ENCODE measurements at places on chromosomes 4 and X. TPM values are rescaled to one million over a fixed set of nuclear protein-coding genes. Genes with fewer than 3 reads are reported as not detected.

EGF gene
- 15.0 TPM for total RNA-seq

ARSD gene
- 7.4 TPM for total RNA-seq

MUC7 gene
- total RNA-seq = not detected

EDA gene
- 7.7 TPM for total RNA-seq

TLR2 gene
- total RNA-seq = 1.2 TPM

DNA sequence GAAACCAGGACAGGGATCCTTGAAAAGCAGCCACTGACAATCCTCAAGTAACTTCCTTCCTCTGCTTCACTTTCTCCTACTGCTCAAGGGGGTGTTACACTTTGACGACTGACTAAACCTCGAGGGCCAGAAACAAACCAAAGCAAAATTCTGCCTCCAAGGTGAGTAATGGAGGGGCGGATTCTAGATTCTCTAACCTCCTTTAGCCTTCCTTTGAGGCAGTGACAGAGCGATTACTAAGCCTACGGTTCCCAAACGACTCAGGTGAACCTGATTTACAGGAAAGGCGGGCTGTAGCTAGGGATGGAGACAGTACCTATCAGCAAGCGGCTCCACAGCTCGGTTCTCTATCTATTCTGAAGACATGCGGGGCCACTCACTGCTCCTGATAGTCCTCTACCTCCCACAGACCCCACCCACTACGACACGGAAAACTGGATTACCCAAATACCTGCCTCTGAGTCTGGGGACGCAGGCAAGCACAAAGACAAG lies 487 bp downstream of the TBCK start:
- DNase-seq = no peak

- no peak for DNase-seq
Measured at GRCh38 chrX:68794461-68794860, 34.4 kb upstream of the EFNB1 start.

GRCh38 chr4:175806727-175807126 lies 5.3 kb downstream of the GPM6A start:
- DNase-seq = no peak

GRCh38 chr4:3335385-3335784 lies 42.6 kb downstream of the RGS12 start:
- no peak for DNase-seq

GRCh38 chrX:49039598-49040375 lies 3.4 kb downstream of the TFE3 start:
- peak; percentile 62 for DNase-seq

- no peak for DNase-seq
Measured at GRCh38 chrX:108216405-108216804, 124.8 kb downstream of the ATG4A start.

- no peak for DNase-seq
Measured at GRCh38 chr4:13872155-13872554, 244.6 kb upstream of the BOD1L1 start.

DNA sequence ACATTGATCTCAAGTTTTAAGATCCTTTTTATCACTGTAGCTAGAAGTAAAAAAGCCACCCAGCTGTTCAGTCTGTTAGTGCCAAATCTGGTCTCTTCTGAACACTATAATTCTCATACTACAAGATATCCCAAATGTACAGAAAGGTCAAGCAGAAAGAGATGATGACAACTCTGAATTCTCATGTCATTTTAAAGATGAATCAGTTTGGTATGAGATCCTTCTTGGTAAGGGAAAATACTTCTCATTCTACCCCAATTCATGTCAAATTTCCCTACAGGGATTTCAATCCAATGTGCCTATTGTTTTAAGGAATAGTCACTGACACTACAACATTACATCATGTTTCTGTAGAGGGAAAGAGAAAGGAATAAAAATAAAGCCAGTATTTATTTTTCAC lies 184.5 kb downstream of the CPEB2 start:
- no peak for DNase-seq

- no peak for DNase-seq
Measured at GRCh38 chrX:132741689-132742088, 216.7 kb downstream of the HS6ST2 start.

- DNase-seq = no peak
Measured at GRCh38 chrX:29911673-29912072, 303.7 kb upstream of the MAGEB2 start.

Measured in heart left ventricle (tissue), 16 donors.